ENCODE measurements at places on chromosomes 7 and 10. TPM values are rescaled to one million over a fixed set of nuclear protein-coding genes. Genes with fewer than 3 reads are reported as not detected.

Gene TMEM176A
- total RNA-seq, result not detected

Gene WBP1L
- 15.7 TPM for total RNA-seq

Gene CLRN3
- total RNA-seq, result not detected

Gene GCK
- 0.80 TPM for total RNA-seq

Gene ZNF727
- total RNA-seq, result 0.29 TPM

Gene KCP
- 0.16 TPM for total RNA-seq

Gene EIF5AL1
- total RNA-seq, result 0.07 TPM

Gene CYP17A1
- total RNA-seq, result not detected

Gene FEZF1
- total RNA-seq, result not detected

Gene CRHR2
- total RNA-seq, result not detected

Gene OR2A1
- total RNA-seq, result not detected

Gene CPN1
- total RNA-seq, result not detected

Gene ASZ1
- not detected for total RNA-seq

Gene TAS2R39
- not detected for total RNA-seq

Gene CPA5
- total RNA-seq, result 1.7 TPM

Gene RBP4
- not detected for total RNA-seq

Gene TRUB1
- total RNA-seq, result 10.6 TPM

Gene C10orf71
- total RNA-seq, result not detected

Gene NOD1
- 17.2 TPM for total RNA-seq

Gene PCGF5
- total RNA-seq, result 29.1 TPM

Gene SVOPL
- not detected for total RNA-seq

Gene ARHGAP22
- total RNA-seq, result not detected

Gene ZNF32
- 12.0 TPM for total RNA-seq

Gene AMZ1
- total RNA-seq, result 0.14 TPM

Gene HMX3
- total RNA-seq, result not detected

Gene GOT1
- total RNA-seq, result 30.6 TPM

Gene UPK3B
- total RNA-seq, result 1.6 TPM

Gene TMEM139
- total RNA-seq, result 1.3 TPM

Gene POP7
- total RNA-seq, result 37.3 TPM

Gene SLC26A3
- total RNA-seq, result not detected

All from activated naive CD4-positive, alpha-beta T cell treated with anti-CD3 and anti-CD28 coated beads, Interleukin-2, amount 50 U/mL, for 72 hours (primary cell).